HAP-1 (cell line): ENCODE measurements at places on chromosomes 13 and 19.

- DNase-seq = peak; percentile 66
These were observed 5.6 kb downstream of the UHRF1 start for GRCh38 chr19:4914736-4915501.

- peak; percentile 17 for DNase-seq
These were observed 1.1 kb downstream of the ZNF792 start for GRCh38 chr19:34962687-34963572.

DNA sequence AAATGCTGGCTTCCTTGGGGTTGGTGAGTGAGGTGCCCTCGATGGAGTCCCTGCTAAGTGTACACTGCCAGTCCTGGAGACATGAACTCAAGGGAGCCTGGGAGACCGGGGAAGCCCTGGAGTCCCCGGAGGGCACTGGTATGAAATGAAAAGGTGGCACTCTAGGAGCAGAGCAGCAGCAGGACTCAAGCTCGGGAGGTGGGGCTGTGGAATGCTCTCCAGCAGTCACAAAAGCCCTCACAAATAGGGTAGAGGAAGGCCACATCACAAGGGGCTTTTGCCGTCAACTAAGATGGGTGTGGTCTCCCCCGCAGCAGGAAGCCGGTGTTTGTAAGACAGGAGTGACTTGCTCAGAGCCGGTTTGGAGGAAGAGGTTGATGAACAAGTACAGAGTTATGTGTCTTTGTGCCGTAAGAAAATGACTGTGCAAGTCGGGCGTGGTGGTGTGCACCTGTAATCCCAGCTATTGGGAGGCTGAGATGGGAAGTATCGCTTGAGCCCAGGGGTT, 19.3 kb downstream of the CCNE1 start:
- DNase-seq = no peak

DNA sequence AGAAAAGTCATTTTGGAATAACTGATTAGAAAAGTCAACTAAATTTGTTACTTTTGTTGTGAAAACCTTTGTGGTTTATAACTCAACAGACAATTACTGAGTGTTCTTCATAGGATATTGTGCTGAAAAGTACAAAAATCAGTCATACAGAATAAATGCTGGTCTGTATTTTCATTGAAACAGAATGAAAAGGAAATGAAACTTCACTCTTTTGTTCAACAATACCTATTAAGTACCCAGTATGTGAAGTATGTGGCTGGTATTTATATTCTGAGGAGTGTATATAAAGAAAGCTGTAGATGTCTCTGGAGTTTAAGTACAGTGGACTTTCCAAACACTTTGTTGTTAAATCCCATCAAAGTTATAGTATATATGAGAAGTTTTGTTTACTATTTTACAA, 828.4 kb upstream of the ATXN8OS start:
- no peak for DNase-seq

- no peak for DNase-seq
These were observed 8.2 kb downstream of the CAPN12 start for GRCh38 chr19:38736036-38736412.

DNA sequence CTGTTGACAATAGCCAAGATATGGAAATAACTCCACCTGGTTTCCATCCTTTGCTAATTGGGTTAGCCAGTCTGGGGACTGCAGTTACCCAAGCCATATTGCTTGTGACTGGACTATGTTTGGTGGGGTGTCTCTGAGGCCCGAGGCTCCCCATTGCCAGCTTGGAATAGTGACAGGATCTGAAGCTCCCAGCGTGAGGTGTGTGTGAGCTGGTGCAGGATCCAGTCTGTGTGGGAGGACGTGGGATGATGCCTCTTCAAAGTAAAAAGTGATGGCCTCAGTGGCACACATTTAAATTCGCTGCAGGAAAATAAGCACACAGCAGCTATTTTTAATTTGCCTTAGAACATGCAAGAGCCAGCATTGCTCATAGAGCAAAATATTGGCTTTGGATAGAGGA, 75.0 kb downstream of the TEX26 start:
- no peak for DNase-seq

DNA sequence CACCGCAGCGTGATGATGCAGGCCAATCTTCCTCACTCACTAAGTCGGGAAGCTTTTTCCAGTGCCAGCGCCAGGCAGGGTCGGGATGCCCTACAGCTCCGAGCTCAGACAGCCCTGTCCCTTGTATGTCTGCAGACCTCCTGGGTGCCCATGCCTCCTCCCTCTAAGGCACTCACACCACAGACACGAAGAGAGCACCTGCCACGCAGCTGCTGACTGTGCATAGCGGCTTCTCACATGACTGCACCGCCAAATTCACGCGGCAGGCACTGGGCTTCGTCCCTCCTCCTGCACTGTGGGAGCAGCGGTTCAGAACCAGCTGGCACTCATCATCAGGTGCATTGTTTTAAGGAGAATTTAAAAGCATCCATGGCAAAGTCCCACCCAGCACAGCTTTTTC, 88.1 kb downstream of the SLC7A1 start:
- DNase-seq = no peak

- DNase-seq = no peak
These were observed 68.8 kb downstream of the CHST8 start for GRCh38 chr19:33690378-33691029.

DNA sequence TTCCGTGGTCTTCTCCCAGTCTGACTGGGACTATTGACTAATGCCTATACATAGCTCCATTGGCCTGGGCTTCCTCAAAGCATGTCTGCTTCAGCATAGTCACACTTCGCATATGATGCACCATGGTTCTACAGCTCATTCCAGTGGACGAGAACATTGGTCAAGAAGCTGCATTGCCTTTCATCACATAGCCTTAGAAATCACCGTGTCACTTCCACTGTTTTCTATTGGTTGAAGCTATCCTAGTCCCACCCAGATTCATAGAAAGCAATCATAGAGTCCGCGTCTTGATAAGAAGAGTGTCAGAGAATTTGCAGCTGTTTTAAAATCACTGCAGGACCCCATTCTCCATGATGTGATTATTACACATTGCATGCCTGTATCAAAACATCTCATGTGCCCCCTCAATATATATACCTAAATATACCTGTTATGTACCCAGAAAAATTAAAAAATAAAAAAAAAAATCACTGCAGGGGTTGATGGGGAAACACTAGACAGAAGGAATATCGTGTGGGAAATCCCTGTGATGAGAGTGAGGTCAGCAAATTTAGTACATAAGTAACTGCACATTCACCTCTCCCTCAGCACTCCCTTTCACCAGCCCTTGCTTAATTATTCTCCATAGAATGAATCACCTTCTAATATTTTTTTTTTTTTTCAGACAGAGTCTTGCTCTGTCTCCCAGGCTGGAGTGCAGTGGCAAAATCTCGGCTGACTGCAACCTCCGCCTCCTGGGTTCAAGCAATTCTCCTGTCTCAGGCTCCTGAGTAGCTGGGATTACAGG, 2.2 kb upstream of the ARHGAP33 start:
- DNase-seq = no peak

GRCh38 chr19:46367426-46367825, 20.5 kb downstream of the PPP5C start:
- DNase-seq = no peak

- DNase-seq = no peak
These were observed 1.6 kb downstream of the LINGO3 start for GRCh38 chr19:2306281-2306806.

DNA sequence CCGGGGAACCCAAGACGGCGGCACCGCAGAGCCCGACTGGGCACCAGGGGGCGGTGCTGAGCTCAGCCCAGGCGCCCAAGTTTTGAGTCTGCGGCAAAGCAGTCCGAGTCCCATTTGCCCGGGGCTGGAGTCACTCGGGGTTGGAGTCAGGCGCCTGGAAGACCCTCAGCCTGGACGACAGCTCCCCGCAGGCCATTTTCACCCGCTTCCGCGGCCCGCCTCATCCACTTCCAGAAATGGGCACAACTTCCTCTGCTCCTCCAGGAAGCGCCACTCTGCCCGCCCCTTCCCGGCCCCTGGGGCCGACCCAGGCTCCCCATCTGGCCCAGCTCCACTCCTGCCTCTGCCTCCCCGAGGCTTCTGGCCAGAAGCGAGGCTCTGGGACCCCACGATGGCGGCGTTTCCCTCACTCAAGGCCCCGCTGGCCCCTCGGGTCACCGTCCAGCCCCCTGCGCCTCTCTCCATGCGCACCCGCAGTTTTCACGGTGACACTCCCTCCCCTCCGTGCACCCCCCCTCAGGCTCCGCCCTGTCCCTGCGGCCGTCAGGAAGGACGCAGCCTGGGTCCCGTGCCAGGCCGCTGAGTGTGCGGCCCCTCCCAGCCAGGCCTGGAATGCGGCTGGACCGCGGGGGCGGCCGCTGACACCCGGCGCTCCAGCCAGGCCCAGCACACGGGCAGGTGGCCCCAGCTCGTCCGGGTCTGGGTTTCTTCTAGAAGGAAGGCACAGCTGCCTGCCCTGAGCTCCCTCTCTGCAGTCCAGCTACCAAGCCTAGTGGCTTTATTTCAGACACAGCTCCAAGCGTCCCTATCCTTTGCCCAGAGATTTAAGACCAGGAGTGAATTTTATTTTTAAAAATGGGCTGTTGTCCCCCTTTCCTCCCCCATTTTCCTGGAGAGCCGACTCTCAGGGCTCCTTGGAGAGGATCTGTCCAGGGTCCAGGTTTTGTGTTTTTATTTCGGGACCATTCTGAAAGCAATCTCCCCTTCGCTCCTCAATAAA, 4.7 kb downstream of the SERTAD1 start:
- DNase-seq = peak; percentile 72

- DNase-seq = no peak
These were observed 221.6 kb downstream of the NBEA start for GRCh38 chr13:35163674-35164073.

DNA sequence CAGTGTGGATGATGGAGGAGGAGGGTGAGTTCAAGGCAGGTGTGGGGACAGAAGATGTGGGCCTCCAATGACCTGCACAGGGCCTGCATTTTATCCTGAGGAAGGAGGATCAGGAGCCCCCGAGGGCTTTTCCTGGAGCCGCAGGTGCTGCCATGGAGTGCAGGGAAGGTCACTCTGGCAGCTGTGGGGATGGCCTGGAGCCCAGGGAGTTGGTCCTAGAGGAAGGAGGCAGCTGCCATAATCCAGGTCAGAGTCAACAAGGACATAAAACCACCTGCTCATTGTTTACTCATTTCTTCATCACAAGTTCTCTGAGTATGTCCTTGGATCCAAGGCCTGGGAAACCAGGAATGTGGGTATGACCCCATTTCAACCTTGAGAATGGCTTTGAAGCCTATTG, 87.2 kb downstream of the SCGB2B2 start:
- no peak for DNase-seq

DNA sequence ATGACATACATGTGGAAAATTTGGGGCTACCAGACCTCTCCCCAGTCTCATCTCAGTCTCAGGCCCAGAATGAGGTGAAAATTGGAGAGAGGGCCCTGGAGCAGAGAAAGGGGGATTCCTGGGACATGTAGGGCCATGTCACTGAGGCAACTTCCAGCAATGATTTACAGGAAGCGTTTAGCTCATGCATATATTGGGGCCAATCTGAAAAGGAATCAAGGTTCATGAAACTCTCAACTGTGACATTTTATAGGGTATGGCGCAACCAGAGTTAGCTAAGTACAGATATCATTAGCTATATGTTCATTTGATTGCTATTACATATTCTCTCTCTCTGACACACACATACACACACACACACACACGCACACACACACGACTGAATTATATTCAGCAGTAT, 86.3 kb downstream of the RNASEH2B start:
- DNase-seq = no peak

- no peak for DNase-seq
These were observed 6.5 kb upstream of the TNFSF9 start for GRCh38 chr19:6524311-6524710.

- no peak for DNase-seq
These were observed 56.9 kb downstream of the LACC1 start for GRCh38 chr13:43936647-43937046.

DNA sequence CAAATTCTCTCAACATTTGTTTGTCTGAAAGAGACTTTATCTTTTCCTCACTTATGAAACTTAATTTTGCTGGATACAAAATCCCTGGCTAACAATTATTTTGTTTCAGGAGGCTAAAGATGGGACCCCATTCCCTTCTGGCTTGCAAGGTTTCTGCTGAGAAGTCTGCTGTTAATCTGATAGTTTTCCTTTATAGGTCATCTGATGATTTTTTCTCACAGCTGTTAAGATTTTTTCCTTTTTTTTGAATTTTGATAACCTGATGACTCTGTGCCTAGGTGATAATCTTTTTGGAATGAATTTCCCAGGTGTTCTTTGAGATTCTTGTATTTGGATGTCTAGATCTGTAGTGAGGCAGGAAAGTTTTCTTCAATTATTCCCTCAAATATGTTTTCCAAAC, 2661.4 kb downstream of the PCDH9 start:
- no peak for DNase-seq

GRCh38 chr19:52935434-52935833, 12.2 kb upstream of the ZNF888 start:
- DNase-seq = no peak

DNA sequence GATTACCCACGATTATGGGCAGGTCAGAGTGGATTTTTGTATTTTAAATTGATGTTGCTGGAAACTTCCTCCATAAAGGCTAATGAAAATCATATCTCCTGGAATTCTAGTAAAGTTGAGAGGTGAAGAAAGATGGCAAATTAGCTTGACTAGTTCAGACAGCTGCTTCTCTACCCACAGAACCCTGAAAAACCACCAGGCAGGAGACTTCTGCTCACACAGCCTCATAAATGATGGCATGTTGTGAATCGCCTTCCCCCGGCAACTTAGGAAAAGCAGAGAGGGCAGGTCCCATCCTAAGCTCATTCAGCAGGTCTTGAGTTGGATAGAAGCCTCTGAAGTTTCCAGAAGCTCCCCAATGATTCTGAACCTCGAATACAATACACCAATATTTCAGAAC, 87.6 kb upstream of the SLC7A1 start:
- DNase-seq = no peak

- DNase-seq = peak; percentile 65
These were observed 87.6 kb upstream of the SLC15A1 start for GRCh38 chr13:98839856-98840769.

- no peak for DNase-seq
These were observed 2.5 kb downstream of the COX6B1 start for GRCh38 chr19:35650581-35650980.

DNA sequence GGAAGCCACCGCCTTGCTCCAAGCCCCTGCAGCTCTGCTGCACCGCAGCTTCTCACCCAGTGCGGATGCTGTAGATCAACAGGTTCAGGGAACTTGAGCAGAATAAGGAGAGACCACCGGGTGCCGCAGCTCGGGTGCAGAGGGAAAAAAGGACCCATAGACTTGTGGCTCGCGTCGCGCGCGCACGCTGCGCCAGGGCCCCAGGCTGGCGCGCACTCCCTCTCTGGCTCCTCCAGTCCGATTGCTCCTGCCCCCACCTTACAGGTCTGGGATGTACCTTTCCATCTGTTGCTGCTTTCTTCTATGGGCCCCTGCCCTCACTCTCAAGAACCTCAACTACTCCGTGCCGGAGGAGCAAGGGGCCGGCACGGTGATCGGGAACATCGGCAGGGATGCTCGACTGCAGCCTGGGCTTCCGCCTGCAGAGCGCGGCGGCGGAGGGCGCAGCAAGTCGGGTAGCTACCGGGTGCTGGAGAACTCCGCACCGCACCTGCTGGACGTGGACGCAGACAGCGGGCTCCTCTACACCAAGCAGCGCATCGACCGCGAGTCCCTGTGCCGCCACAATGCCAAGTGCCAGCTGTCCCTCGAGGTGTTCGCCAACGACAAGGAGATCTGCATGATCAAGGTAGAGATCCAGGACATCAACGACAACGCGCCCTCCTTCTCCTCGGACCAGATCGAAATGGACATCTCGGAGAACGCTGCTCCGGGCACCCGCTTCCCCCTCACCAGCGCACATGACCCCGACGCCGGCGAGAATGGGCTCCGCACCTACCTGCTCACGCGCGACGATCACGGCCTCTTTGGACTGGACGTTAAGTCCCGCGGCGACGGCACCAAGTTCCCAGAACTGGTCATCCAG, 964 bp downstream of the PCDH17 start:
- no peak for DNase-seq

- peak; percentile 13 for DNase-seq
These were observed at the start of gene GJB6 for GRCh38 chr13:20231839-20232555. Gene GJB6, minus strand, starts transcription at chr13:20232319. Its CDS starts 8,839 bp downstream, at chr13:20223480.
